ENCODE measurements at places on chromosomes 3 and 15.

- no peak for DNase-seq
Observed at GRCh38 chr15:87115795-87116194, 1036.1 kb downstream of the AGBL1 start.

- DNase-seq = no peak
Observed at GRCh38 chr15:46855388-46855787, 861.9 kb upstream of the SEMA6D start.

- DNase-seq = no peak
Observed at GRCh38 chr3:54085936-54086335, 36.4 kb upstream of the CACNA2D3 start.

DNA sequence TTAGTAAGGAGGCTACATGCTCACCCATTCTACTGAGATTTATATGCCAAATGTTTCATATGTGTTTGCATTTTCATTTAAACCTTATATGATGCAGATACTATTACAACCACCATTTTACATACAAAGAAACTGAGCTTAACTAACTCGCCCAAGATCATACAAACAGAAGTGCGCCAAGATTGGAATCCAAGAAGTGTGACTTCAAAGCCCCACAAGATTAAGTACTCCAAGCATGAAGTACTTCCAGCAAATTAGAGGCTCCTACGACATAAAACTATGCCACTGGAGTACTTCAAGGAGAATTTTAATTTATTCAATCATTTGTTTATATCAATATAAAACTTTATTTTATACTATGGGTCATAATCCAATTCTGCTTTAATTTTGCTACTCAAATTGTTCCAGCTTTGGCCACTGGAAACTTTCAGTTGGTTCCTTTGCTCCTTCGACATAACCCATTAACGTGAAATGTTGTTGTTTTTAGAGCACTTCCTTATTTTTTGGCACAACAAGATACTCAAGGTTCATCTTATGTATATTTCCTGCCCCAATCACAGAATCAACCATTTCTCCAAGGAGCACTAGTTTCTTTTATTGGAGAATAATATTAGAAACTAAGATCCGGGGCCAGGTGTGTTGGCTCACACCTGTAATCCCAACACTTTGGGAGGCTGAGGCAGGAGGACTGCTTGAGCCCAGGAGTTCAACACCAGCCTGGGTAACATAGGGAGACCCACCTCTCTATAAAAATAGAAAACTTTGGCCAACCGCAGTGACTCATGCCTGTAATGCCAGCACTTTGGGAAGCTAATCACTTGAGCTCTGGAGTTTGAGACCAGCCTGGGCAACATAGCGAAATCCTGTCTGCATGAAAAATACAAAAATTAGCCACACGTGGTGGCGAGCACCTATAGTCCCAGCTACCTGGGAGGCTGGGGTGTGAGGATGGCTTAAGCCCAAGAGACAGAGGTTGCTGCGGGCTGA lies 10.4 kb downstream of the INO80 start:
- DNase-seq = no peak

- no peak for DNase-seq
Observed at GRCh38 chr3:136070953-136071949, 105.7 kb downstream of the PPP2R3A start.

DNA sequence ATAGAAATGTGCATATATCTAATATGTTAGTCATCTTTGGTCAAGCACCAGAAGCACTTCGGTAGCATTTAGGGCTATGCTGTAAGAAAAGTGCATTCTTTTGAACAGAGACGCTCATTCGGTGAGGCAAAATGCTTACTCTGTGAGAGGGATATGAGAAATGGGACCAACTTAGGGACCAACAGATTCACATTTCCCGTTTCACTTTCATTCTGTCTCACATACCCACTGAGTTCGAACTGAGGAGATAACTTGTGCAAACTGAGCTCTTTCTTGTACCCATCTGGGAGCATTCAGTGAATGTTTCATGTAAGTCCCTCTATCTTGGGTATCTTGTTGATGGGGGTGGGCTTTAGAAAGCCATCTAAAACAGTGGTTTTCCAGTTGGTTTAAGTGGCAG lies 135.3 kb downstream of the FEZF2 start:
- DNase-seq = no peak

DNA sequence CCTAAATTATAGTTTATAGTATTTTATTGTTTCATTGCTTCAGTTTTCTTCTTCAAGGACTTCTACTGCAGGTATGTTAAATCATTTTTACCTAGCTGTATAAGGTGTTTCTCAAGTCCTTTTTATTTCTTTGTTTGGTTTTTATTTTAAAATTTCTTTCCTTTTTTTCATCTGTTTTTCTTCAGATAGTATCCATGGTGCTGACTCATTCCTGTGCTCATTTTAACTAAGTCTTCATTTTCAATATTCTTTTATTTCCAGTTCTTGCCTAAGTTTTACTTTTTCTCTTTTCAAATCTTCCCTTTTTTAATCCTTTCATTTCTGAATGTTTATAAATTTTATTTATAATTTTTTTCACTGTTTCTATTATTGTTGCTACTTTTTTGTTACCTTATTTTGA lies 42.3 kb upstream of the STIMATE start:
- DNase-seq = no peak

DNA sequence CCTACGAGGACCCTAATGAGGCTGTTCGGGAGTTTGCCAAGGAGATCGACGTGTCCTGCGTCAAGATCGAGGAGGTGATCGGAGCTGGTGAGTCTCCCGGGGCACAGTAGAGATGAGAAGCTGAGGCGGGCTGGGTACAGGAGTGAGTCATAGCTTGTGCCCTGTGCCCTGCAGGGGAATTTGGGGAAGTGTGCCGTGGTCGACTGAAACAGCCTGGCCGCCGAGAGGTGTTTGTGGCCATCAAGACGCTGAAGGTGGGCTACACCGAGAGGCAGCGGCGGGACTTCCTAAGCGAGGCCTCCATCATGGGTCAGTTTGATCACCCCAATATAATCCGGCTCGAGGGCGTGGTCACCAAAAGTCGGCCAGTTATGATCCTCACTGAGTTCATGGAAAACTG lies 17.9 kb downstream of the EPHB3 start:
- DNase-seq = no peak

- no peak for DNase-seq
Observed at GRCh38 chr15:49742381-49742780, 121.5 kb downstream of the DTWD1 start.

DNA sequence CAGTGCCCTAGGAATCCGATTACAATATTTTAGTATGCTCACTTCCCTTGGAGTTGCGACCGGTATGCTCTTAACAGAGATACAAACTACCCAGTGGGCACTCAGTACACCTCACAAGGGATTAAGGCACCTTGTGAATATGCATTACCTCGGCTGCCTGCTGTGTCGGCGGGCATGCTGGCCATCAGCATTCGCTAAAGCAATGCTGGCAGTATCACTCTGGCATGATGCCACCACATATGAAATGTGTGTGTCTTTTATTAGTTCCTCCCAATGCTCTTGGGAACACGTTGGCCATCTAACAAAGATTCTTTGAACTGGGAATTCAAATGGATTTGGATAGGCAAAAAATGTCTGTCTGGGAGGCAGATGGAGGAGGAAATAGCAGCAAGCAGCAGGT lies 67.4 kb upstream of the FOXB1 start:
- DNase-seq = no peak

GRCh38 chr3:119140466-119140865 lies 5.5 kb upstream of the TEX55 start:
- DNase-seq = no peak

- no peak for DNase-seq
Observed at GRCh38 chr3:52323526-52324295, 7.6 kb downstream of the DNAH1 start.

DNA sequence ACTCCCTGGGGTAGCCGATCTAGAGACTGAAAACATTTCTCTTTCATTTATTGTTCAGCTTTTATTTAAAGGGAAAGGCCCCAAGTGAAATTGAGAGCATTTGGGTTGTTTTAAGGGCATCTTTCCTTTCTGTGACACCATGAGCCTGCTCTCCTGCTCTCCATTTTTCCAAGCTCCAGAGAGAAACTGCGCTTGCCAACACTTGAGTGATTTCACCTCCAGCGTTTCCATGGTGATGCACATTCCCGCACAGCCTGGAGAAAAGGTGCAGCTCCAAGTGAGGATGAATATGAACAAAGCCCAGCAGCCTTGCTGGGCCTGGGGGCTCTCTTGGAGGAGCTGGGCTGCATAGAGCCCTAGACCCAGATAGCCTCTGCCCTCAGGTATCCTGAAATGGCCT lies 159.2 kb upstream of the PPP2R3A start:
- DNase-seq = no peak

GRCh38 chr3:194750491-194750828 lies 64.8 kb downstream of the FAM43A start:
- DNase-seq = no peak

DNA sequence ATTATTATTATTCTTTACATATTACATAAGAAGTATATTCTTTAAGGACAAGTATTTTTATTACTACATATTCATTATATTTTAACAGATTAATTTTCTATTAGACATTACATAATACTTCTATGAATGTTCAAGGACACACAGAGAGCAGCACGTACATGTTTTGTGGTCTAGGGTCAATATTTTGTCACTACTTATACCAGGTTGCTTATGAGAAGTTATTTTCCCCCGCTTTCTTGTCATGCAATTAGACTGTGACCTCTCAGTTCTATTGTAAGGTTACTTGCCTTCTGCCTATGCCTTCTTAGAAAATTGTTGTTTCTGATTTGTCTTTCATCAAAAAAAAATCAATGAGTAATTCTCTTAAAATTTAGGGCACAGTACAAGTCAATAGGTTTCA lies 21.5 kb downstream of the BCHE start:
- no peak for DNase-seq

DNA sequence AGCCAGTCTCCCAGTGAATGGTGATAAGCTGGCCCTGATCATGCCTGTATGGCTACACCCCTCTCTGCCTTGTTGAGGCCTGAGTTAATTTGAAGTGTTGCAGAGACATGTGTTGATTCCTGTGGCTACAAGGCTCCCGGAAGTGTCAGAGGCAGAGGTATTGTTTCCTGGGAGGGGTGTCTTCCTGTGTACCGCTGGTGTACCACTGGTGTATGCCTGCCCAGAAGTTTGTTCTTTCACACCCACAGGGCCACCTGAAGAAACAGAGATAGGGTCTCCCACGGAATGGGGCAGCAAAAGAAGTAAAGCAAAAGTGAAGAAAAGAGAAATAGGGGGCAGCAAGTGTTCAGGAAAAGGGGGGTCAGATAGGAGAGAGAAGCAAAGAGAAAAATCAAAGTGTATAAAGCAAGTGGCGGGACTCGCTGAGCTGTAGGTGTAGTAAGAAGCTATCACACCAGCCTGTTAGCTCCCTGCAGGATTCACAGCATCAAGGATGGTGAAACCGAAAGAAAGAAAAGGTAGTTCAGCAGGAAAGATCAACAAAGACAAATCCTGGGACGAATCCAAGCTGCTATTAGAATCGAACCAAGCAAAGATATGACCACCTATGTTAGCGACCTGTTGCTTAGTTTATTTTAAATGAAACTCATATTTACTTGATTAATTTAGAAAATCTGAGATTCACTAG lies 36.6 kb upstream of the CD47 start:
- peak; percentile 75 for DNase-seq

DNA sequence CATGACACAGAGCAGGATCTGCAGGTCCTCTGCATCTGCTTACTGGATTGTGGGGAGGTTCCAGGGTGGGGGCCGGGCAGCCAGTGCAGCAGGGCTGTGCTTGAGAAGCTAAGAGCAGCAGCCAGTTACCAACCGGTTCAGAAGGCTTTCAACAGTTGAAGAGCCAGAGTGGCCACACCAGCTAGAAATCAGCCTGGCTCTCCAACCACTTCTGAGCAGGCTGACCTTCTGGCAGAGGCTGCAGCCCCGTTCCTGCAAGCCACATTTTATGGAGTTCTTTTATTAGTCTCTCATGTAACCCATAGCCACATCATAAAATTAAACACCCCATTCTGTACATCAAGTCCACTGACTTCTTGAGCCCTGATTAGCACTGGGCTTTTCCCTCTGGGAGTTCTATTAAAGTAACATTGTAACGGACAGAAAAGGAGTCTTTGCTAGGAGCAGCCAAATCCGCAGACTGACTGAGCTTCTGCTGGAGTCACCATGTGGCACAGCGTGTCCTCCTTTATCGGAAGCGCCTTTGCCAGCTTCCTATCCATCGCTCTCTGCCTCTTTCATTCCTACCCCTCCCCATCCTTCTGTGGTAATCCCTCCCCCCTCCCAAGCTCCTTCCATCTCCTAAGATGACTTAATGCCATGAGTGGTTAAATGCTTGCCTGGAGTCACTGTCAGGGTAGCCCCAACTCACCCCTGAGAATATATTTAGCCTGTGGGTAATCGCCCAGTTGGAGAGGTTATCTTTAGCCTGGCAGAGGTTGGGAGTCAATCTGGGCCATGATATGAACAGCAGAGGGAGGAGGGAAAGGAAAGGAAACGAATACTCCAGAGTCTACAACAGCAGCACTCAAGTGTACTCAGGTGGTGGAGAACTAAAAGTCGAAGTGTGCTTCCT lies 138.5 kb upstream of the HES1 start:
- DNase-seq = no peak

DNA sequence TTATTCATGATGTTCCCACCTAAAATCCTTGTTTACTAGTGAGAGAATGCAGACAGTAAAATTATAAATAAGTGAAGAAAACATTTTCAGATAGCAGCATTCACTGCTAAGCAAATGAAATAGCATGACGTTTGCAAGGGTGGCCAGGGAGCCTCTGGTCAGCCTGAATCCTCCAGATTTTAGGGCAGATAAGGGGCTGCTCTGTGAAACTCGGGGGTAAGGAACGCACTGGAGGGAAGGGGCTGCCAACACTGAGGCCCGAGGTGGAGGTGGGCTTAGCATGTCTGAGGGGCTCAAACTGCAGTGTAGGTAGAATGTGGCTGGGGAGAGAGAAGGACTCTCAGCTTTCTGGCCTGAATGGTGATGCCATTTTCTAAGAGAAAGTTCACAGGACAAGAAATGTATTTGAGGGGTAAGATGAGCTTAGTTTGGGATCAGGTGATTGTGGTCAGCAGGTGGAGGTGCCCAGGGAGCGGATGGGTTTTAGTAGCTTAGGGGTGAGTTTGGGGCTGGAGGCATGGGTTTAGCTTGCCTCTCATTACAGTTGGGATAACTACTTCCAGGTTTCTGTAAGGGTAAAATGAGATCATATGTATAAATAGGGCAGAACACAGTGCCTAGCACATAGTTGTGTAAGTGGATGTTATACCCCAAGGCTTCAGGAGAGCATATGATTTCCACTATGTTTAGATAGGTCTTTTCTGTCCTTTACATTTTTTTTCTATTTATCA lies 20.5 kb downstream of the GPR171 start:
- DNase-seq = no peak
